ENCODE measurements at places on chromosomes 4 and X.

DNA sequence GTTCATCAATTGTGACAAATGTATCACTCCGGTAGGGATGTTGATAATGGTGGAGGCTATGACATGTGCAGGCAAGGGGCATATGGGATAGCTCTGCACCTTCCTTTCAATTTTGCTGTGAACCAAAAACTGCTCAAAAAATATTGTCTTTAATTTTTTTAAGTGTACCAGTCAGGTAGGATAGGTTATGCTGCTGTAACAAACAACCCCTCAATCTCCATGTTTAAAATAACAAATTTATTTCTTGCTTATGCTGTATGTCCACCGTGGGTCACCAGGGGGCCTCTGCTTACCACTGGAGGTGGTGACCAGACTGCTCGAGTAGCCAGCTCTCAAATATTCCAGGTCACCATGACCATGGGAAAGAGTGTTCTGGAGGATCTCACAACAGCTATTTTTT, 23.4 kb upstream of the MSX1 start:
- no peak for DNase-seq

- no peak for DNase-seq
Measured at GRCh38 chr4:165656829-165657490, 216.1 kb upstream of the TLL1 start.

DNA sequence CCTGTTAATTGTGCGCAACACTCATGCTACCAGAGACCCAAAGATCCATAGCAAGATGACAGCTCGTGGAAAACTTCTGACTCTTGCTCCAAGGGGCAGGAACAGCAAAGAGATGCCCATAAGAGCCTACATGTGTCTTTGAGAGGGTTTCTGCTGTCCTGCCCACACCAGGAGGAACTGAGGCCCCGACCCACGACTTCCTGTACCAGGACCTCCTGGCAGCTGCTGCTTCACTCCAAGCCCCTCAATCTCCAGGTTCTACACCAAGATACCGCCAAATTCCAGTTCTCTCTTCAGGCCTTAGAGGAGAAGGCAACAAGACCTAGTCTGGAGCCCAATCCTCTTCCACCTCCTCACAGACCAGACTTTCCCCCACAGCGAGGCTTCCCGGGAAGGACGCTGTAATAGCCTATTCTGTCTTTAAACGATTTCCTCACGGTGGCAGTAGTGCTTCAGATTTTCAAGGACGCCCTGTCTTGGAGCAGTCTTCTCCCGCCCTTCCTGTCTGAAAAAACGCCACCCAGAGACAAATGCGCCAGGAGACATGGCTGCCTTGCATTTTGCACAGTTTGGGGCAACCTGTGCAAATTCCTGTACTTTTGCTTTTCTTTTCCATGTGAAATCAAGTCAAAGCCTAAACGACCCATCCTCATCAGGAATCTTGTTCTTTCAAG, 230.2 kb upstream of the STK26 start:
- DNase-seq = no peak

- no peak for DNase-seq
Measured at GRCh38 chr4:72938516-72938915, 131.0 kb downstream of the COX18 start.

GRCh38 chrX:29229802-29230201, 642.6 kb downstream of the IL1RAPL1 start:
- no peak for DNase-seq

DNA sequence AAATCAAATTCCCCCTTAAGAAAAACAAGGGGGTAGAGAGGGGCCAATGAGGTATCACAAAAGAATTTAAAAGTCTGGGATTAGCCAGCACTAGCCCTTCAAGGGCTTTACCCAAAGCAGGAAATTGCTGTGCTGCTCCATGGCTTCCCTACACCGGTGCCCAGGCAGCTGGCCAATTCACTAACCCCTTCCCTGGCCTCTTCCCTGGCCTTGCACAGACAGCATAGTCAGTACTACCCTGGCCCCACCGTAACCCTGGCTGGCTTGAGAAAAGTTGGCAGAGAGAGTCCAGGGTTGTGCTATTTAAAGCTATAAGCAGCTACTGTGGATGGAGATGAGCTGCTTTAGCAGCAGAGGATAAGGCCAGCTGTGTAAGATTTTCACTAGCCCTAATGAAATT, 43.1 kb downstream of the ADAMTS3 start:
- no peak for DNase-seq

- DNase-seq = no peak
Measured at GRCh38 chr4:25814301-25815136, 48.3 kb downstream of the SEL1L3 start.

DNA sequence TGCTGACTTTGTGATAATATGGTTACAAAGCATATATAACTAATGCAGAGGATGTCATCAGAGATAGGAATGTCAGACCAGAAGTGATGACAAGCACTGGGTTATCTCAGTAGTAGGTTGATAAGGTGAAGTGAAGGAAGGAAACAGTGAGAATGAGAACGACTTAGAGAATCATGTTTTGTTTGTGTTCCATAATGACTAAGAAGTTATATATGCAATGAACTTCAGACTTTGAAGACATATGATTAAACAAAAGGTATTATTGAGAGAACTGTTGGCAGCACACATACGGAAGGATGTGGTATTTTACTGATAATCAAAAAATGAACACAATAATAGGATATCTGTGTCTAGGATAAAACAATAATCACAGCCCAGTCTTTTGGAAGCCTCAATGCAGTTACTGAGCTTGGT, 18.3 kb upstream of the HHIP start:
- DNase-seq = no peak

DNA sequence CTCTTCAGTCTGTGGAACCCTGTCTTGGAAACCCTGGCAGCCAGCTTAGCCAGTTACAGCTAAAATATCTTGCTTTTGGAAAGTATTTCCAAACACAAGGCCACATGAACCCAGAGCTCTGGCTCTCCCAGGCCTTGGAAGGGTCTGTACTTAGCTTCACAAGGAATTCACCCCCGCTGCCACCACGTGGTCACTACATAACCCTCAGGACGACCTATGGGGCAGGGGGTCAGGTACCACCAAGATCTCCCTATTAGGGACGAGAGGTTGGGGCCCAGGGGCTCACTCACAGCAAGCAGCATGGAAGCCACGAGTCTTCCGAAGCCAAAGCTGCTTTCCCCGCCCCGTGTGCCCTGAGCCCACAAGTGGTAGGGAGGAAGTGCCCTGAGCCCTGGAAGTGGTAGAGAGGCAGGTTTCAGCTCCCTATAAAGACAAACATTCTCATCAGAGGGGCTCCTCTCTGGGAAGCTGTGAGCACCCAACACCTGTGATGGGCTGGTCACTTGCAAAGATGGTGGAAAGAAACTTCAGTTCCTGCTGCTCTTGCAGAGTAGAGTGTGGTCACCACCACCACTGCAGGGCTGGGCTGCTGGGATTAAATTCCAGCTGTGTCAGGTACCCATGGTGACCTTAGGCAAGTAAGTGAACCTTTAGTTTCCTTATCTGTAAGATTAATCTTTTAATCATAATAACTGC, 4.7 kb upstream of the JAKMIP1 start:
- no peak for DNase-seq

GRCh38 chr4:184721254-184721653, 12.6 kb downstream of the CENPU start:
- no peak for DNase-seq

- DNase-seq = no peak
Measured at GRCh38 chr4:24574236-24574635, 10.1 kb downstream of the DHX15 start.

GRCh38 chrX:39957816-39958566, 139.8 kb downstream of the BCOR start:
- no peak for DNase-seq

DNA sequence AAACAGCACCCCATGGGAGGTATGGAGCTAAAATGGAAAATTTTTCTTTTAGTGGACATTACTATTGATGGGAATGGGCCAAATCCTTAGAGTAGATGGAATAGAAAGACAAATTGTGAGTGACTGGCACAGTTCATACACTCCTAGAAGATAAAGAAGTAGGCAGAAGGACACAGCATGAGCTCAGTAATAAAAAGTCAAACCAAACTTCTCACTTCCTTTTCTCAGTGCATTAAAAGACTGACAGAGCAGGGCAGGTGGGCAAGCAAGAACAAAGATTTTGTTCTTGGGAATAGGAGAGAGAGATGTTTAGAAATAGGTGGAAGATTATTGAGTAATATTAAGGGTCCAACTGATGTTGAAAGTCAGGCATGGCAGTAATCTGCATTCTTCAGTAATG, 132.5 kb downstream of the ATP10D start:
- DNase-seq = no peak

DNA sequence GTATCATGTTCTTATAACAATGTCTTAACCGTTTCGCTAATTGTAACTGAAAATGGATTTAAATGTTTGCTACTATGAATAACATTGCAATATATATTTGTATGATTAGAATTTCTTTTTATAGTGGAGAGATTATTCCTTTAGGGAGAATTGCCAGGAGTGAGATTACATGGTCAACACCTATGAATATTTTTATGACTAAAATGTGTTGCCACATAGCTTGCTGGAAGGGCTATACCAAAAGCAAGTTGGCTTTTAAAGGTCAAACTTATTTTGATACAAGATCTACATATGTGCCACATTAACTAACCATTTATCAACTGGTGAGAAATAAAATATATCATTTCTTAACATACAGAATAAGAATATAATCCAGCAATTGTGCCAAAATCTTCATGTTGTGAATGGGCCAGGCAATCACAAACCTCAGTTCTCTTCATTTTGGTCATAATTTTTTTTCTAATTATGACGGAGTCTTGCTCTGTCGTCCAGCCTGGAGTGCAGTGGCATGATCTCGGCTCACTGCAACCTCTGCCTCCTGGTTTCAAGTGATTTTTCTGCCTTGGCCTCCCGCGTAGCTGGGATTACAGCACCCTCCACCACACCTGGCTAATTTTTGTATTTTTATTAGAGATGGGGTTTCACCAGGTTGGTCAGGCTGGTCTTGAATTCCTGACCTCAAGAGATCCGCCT, 10.0 kb upstream of the EGF start:
- DNase-seq = no peak

DNA sequence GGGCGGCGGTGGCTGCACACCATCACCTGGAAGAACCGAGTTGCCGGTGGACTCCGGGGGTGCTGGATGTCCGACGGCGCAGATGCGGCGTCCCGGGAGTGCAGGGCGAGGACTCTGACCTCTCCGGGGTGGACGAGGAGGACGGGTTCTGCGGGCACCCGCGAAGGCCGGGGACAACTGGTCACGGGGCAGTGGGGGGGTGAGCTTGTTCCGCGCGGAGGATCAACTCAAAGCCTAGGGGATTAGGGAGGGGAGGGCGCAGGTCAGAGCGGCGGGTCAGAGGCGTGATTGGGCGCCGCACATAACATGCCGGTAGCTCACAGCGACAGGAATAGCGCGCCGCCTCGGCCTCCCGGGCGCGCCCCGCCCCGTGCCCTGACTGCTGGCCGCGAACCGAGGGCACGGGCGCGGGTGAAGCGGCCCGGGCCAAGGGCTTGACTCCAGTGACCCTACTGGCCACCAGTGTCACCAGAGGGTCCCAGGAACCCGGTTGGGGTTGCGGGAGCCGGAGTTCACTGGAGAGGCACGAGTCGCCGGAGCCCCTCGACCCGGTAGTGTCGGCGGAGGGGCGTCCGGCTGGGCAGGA, at the start of gene KLHL34:
TSS of gene KLHL34 (minus strand) at position 179 of the 586 bp plus-strand sequence. CDS start 542 bp downstream, outside the sequence.
- no peak for DNase-seq

- DNase-seq = no peak
Measured at GRCh38 chrX:150306002-150306401, 57.1 kb upstream of the MAMLD1 start.

- no peak for DNase-seq
Measured at GRCh38 chrX:150086371-150086770, 148.1 kb upstream of the EOLA2 start.

- DNase-seq = no peak
Measured at GRCh38 chr4:8303485-8304281, 34.1 kb downstream of the HTRA3 start.

DNA sequence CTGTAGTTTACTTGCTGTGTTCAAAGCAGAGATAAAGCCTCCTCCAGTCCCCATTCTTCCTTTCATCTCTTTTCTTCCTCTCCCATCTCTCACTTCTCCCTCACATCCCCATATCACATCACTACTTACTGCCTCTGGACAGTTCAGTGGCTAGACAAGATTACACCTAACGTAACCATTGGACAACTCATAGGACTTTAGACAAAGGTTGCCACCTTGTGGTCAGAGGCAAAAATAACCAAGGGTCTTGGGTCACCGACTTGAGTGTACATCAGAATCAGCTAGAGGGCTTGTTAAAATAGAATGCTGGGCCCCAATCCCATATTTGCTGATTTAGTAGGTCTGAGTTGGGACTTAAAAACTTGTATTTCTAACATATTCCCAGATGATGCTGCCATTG, 109.3 kb upstream of the DGKK start:
- no peak for DNase-seq

- DNase-seq = no peak
Measured at GRCh38 chr4:139229534-139230039, 50.4 kb downstream of the MGARP start.

DNA sequence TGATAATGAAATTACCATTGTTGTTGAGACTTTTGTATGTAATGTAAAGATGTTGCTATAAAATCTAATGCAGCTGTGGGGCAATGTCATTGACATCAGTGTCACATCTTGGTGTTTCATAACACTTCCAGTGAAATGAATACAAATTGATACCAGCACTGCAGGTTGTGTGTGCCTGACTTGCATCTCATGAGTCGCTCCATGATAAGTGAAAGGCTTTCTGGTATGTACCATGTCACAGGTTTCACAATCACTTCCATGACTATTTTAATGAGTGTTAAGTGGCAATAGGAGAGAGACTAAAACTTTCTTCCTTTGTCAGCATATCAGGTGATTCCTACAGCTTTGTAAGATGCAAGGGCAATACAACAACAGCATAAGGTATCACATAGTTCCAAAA, 94.4 kb downstream of the ABCB7 start:
- DNase-seq = no peak

DNA sequence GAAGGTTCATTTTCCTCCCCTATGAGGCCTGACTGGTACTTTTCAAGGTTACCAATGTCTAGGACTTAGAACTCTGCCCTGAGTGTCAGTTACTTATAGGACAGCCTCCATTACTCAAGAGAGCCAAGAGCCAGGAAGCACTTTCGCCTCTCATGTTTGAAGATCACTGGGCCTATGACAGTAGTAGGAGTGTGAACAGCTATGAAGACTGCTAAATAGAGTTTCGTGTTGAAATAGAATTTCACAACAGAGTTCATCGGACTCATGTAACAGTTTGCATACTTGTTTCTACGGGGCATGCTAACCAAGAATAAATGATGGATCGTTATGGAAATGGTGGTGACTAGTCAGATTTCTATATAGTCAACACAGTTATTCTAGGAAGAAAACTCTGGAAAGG, 97.8 kb upstream of the GPC4 start:
- DNase-seq = no peak

GRCh38 chrX:145178268-145178667, 69.0 kb upstream of the SPANXN1 start:
- DNase-seq = no peak
